ENCODE measurements at places on chromosomes 13 and 19. TPM values are rescaled to one million over a fixed set of nuclear protein-coding genes. Genes with fewer than 3 reads are reported as not detected.

The ZFP14 gene
- 1.9 TPM for polyA plus RNA-seq

The ZNF575 gene
- polyA plus RNA-seq, result 0.17 TPM

The GIPC3 gene
- polyA plus RNA-seq, result 0.08 TPM

The CYP4F12 gene
- polyA plus RNA-seq, result 29.9 TPM

The PDE4A gene
- 4.1 TPM for polyA plus RNA-seq

The SIGLEC6 gene
- not detected for polyA plus RNA-seq

The KLF2 gene
- polyA plus RNA-seq, result not detected

The ZNF146 gene
- 26.8 TPM for polyA plus RNA-seq

The LILRA2 gene
- 0.53 TPM for polyA plus RNA-seq

The PEX11G gene
- not detected for polyA plus RNA-seq

- DNase-seq, result no peak
These were observed 3.3 kb downstream of the FCGRT start for GRCh38 chr19:49515767-49516166.

- DNase-seq, result no peak
These were observed 15.7 kb downstream of the ZNF808 start for GRCh38 chr19:52542984-52543664.

DNA sequence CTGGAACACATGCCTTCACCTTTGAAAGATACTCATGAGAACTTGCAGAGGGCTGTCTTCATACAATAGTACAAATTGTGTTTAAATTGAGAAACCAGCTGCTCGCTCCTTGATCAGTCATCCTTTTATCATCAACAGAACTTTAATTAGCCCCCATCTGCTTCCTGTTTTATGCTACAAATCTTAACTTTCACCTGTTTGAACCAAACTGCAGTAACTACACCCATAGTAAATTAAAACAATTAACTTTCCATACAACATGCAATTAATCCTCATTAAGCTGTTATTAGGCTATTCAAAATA is 85.2 kb downstream of the FOXO1 start:
- DNase-seq, result no peak

GRCh38 chr19:19211499-19212420 is at the start of gene NCAN:
Gene NCAN (plus strand): TSS chr19:19211958. CDS start chr19:19216954, 4,996 bp downstream.
- DNase-seq, result no peak

- DNase-seq, result no peak
These were observed 79.0 kb upstream of the XPO4 start for GRCh38 chr13:20981370-20982095.

DNA sequence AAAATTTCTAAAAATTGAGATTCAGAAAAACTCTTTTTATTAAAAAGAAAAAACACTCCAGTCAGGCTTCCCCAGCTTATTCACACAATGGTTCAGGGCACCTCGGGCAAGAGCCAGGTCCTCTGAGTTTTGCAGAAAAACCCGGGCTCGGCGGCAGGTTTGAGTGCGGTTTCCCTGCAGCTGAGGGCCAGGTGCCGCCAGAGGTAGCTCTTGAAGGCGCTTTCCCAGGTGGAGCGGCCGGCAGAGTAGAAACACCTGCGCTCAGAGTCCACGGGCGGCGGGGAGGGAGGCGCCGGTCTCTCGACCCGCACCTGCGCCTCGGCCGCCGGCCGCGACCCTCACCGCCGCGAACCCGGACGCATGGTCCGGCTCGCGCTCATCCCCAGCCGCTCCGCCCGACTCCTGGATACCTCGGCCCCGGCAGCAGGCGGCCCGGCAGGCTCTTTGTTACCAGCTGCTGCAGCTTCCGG is 444 bp downstream of the PROSER1 start:
- no peak for DNase-seq

DNA sequence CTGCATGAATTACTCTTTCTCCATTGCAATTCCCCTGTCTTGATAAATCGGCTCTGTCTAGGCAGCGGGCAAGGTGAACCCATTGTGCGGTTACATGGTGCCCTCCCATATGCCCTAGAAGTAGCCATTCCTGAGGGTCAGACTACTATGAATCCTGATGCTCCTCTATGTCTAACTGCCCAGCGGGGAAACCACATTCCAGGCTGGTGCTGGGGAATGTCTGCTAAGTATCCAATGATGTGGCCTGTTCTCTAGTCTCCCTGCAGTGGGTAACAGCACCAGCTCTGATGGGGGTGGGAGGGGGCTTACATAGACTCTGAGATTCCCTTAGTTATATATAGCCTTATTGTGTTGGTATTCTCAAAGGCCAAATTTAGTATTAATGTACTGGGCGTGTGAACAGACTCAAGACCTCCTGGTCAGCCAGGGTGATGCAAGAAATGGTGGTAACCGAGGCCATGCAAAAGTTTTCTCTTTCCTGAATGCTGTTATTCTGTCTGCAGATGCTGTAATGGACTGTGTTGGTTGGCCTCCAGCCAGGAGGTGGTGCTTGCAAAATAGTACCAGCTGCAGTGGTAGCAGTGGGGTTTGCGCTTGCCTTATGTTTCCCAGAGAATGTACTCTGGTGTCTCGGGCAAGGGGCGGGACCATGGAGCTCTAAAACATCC is 564.8 kb upstream of the SLITRK1 start:
- DNase-seq, result no peak

DNA sequence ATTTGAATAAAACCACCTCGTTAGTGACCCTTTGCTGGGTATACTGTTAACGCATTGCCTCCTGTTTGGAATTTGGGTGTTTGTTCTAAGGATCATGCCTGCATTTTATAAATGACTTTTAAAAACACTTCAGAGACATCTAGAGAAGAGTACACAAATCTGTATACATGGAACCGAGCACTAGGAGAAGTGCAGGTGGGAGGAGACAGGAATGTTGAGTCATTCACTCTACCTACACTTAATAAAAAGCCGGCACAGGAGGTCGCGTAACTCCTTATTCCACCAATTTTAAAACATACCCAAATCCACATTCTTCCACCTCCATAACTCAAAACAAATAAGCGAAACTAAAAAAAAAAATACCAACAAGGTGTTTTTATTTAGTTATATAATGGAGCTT is 48.6 kb downstream of the FGF9 start:
- DNase-seq, result no peak

DNA sequence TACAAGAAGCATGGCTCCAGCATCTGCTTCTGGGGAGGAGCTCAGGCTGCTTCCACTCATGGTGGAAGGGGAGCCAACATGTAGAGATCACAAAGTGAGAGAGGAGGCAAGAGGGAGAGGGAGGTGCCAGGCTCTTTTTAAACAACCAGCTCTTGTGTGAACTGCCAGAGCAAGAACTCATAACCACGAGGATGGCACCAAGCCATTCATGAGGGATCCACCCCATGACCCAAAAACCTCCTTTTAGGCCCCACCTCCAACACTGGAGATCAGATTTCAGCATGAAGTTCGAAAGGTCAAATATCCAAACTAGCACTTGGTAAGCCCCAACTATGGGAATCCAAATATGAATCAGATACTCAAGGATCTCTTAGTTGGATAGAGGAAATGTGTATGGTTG is 131.2 kb downstream of the RXFP2 start:
- no peak for DNase-seq

DNA sequence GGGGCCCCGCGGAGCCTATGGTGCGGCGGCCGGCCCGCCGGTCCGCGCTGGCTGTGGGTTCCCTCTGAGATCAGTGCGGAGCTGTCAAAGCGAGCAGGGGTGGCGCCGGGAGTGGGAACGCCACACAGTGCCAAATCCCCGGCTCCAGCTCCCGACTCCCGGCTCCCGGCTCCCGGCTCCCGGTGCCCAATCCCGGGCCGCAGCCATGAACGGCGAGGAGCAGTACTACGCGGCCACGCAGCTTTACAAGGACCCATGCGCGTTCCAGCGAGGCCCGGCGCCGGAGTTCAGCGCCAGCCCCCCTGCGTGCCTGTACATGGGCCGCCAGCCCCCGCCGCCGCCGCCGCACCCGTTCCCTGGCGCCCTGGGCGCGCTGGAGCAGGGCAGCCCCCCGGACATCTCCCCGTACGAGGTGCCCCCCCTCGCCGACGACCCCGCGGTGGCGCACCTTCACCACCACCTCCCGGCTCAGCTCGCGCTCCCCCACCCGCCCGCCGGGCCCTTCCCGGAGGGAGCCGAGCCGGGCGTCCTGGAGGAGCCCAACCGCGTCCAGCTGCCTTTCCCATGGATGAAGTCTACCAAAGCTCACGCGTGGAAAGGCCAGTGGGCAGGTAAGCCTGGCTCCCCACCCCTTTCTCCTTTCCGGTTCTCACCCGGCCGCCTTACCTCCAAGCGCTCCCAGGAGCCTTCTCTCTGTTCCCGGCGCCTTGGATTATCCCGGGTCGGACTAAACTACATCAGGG is at the start of gene PDX1:
Gene PDX1 (plus strand): TSS at position 67 of the 743 bp plus-strand sequence. CDS start 139 bp downstream, at position 206.
- DNase-seq, result no peak

- DNase-seq, result no peak
These were observed 1015.7 kb downstream of the EFNB2 start for GRCh38 chr13:105519771-105520170.

GRCh38 chr13:102275969-102276368 is 125.9 kb downstream of the FGF14 start:
- no peak for DNase-seq

DNA sequence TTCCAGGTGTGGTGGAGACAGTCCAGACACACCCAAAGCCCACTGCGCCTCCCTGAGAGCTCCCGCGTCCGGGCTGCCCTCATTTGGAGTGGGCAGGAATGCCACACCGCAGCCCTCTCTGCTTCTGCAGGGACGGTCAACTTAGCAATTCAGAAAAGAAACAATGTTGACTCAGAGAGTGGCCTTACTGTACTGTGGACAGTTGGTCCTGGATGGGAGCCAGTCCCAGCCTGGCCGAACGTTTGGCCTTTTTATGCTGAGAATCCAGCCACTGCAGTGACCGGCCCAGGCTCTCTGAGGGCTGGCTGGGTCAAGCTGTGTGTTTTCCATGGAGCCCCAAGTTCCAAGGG is 7.2 kb downstream of the GAS6 start:
- peak; percentile 21 for DNase-seq

GRCh38 chr13:36431204-36432105 is 840 bp upstream of the CCNA1 start:
- no peak for DNase-seq

DNA sequence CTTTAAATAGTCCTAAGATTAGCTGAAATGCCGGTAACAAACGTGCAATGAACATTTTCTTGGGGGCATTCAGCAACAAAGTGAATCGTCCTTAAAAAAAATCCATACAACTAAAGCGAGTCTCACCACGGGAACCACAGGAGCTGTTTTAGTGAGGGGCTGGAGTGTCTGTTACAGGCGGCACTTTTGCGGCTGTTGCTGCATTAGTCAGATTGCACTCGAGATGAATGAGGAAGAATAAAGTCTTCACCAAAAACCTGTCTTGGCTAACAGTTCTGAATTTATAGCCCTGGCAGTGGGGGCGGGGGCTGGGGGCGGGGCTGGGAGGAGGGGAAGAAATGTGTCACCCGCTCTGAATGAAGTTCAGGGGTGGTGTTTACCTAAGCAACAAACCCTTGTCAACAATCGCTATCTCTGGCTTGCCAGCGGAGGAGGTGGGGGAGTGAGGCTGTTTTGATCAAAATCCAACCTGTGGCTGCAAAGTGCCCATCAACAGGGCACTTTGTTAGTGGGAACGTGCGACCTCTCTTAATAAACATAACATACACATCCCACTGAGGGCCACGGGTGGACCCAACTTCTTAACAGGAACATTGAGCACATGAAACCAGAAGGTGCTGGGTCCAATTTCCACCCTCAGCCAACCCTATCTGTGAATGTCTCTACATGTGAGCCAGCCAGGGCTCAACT is 44.5 kb downstream of the RFX2 start:
- peak; percentile 87 for DNase-seq

DNA sequence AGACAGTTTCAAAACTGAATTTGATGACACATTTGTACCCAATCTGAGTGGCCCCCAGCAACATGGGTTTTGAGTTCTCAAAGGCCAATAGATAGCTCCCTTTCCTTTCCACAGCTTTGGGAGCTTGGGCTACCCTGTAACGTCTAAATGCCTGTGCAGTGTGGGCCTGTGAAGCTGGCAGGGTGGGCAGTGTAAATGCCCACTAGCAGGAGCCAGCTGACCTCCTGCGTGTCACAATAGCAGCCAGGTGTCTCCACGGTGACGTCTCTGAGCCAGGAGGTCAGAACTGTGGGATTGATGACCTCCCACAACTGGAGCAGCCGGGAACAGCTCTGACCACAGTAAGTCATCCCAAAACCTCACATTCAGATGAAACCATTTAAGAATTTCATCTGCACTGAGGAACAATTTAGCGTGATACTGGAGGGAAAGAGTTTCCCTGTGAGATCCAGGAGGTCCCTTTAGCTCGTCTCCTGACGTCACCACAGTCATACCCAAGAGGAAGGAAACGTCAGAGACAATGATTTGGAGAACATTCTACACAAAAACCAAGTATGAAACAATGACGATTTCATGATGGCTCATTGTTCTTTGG is at the start of gene IPO5:
Gene IPO5 (plus strand): TSS at position 300 of the 595 bp plus-strand sequence. CDS start 23,022 bp downstream, outside the sequence.
- DNase-seq, result no peak

DNA sequence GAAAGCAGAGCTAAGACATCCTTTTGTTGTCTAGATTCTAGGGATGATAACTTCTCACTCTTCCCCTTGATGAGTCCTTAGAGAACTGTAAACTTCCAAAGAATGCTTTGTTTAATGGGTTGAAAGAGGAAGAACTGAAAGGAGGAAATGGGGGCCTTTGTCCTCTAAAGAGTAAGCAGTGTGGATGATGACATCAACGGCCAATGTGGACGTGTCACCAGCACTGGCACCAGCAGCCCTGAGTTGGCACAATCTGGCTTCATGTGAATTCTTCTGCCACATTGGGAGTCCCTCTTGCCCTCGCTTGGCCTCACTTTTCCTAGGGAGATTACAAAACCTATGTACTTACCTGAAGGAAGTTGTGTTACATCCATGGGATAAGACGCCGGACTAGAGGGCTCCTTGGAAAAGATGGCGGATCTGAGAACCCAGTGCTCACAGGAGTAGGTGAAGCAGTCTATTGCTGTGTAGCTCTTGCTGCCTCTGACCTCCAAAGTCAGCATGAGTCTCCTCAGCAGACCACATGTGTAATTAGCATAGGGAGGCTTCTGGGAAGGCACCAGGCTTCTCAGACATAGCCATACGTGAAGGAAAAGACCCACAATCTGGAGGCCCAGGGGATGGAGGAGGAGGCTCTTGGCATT is 62.8 kb downstream of the RGCC start:
- no peak for DNase-seq

GRCh38 chr19:13347367-13347766 is 158.9 kb downstream of the CACNA1A start:
- DNase-seq, result no peak

Measured in HepG2 (cell line).